ENCODE measurements at places on chromosomes 16 and 17.

DNA sequence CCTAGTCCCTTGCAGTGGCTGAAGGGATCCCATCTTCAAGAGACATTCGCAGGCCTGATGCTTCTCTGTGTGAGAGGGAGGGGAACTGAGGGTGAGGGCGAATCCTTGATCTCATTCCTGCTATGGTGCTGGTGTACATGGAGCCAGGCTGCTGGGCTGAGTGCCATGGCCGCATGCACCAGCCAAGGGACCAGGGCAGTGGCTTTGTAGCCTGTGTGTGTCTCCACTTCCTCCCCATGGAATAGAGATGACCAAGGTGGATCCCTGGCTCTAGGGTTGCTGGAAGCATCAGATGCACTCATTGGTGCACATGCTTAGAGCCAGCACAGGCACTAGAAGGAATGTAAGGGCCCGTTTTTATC is 195.0 kb downstream of the FOXL1 start:
- DNase-seq: no peak

- DNase-seq: peak; percentile 54
Observed at GRCh38 chr16:80023865-80024264, 423.3 kb upstream of the MAF start.

- no peak for DNase-seq
Observed at GRCh38 chr16:73434621-73435020, 386.7 kb upstream of the ZFHX3 start.

DNA sequence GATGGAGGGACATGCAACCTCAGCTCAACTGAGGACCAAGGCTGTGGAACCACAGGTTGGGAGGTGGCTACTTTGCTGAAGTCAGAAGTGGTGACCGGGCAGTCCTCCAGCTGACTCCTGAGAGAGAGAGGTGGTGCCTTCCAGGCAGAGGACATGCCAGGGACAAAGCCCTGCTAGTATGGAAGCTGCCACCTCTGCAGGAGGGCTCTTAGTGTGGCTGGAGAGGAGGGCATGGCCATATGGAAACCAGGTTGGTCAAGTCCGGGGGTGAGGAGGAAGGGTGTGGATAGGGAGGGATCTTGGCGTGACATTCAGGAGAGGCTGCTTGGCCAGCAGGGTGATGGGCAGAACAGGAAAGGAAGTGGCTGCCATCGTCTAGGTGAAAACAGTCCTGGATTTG is 5.7 kb downstream of the C16orf86 start:
- DNase-seq: no peak

DNA sequence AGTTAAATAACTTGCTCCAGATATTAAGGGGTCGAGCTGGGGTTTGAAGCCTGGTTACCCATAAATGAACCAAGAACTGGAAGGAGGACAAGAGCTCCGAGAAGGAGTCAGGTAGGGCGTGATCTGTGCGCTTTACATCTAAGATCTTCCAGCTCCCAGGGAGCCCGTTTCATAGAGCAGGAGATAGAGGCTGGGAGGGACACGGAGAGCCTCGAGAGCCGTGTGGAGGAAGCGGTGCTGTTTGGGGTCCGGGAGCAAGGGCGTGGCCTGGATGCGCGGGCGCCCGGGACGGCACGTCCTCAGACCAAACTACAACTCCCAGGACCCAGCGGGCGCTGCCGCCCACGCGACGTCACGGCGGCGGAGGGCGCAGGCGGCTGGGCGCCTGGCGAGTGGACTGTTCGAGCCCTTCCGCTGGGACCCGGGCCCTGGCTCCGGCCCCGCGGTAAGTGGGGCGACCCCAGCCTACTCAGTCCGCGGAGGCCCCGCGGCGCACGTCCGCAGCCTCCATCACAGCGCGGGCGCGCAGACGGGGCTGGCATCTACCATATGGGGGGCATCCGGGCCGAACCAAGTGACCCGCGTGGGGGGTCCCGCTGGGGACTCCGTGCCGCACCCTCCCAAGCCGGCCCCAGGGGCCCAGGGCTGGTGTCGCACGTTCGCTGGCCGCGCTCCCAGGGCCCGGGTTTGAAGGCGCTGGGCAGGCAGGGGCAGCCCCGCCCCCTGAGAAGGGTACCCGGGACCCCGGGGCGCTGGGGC is at the start of gene BCKDK:
Gene BCKDK, plus strand, starts transcription at position 352 of the 759 bp plus-strand sequence. CDS start 838 bp downstream, outside the sequence.
- no peak for DNase-seq

DNA sequence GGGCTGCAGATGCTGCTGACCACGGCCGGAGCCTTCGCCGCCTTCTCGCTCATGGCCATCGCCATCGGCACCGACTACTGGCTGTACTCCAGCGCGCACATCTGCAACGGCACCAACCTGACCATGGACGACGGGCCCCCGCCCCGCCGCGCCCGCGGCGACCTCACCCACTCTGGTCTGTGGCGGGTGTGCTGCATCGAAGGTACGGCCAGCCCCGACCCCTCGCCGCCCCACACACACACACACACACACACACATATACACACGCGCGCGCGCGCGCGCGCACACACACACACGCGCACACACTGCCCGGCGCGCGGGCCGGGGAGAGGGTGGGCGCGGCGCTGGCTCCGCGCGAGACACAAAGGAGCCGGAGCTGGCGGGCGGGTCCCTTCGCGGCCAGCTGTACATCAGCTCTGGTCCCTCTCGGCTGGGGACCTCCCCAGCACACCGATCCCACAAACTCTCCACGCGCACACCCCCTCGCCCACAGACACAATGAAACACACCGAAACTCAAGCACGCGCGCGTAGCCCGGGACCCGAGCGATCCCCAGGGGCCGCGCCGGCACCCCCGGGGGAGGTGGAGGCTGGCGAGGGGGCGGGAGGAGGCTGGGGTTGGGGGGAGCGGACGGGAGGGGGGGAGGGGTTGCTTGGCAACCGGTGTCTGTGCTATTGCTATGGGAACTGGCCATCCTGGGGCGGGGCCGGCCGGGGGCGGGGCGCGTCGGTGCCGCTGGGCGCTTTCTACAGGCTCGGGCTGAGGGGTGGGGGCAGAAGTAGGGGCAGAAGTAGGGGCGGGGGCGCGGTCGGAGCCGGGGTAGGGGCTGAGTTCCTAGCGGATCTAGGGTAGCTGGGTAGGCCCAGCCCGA is 658 bp downstream of the CACNG4 start:
- no peak for DNase-seq

- no peak for DNase-seq
Observed at GRCh38 chr17:65914784-65915342, 277.1 kb downstream of the CEP112 start.

DNA sequence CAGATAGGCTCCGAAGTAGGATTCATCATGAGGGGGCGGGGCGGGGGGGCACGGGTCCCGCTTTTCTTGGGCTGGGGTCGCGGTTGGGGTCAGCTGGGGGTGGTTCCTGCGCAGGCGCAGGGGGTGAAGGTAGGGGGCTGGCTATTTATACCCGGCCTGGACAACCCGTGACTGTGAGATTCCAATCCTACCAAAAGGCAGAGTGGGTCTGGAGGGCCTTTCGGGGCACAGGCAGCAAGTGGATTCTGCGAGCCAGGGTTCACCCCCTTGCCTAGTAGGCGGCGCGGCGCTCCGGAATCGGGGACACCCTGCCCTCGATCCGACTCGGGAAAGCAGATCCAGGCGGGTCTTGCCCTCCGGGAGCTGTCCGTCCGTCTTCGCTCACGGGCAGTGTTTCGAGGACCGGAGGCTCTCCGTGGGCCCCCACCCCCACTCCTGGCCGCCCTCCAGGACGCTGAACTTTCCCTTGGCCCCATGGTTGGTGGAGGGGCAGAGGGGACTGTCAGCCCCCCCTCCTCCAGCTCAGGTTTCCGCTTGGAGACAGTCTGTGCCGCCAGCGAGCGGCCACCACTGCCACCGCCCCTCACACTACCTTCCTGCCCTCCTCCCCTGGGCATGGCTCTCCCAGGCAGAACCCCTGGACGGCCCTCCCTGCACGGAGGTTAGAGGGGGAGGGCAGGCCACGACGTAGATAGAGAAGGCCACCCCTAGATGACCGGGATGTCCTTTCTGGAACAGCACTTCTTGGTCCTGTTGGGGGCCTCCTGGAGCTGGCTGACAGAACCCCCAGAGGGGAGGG is 634 bp downstream of the SLC2A4 start:
- no peak for DNase-seq

GRCh38 chr16:50282010-50282538 is 15.7 kb downstream of the ADCY7 start:
- DNase-seq: no peak

DNA sequence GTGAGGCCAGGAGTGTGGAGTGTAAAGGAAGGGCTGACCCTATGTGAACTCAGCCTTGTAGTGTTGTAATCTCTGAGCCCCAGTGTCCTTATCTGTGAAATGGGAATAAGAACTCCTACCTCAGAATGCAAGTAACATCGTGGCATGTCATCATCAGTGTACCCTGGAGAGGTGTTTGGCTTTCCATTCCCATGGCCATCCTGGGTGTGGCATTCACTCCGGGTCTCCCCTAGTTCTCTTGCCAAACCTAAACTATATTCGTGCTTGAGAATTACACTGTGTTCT is 1.9 kb downstream of the NXPH3 start:
- DNase-seq: no peak

- no peak for DNase-seq
Observed at GRCh38 chr16:49858200-49859124, 2.5 kb upstream of the ZNF423 start.

DNA sequence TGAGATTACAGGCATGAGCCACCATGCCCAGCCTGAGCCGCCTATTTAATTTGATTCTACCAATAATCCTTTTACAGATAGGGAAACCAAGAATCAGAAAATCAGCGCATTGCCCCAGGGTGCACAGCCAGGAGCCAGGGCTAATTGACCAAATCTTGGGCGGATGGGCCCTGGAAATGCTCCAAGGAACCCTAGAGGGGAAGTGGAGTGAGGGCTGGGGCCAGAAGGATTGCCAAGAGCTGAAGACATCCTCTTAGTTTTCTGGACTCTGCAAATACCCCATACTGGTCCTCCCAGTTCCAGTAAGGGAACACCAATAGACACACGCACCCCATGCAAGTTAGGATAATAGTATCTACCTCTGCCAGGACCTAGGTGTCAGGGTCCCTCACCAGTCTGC is 3.8 kb downstream of the FHOD1 start:
- no peak for DNase-seq

DNA sequence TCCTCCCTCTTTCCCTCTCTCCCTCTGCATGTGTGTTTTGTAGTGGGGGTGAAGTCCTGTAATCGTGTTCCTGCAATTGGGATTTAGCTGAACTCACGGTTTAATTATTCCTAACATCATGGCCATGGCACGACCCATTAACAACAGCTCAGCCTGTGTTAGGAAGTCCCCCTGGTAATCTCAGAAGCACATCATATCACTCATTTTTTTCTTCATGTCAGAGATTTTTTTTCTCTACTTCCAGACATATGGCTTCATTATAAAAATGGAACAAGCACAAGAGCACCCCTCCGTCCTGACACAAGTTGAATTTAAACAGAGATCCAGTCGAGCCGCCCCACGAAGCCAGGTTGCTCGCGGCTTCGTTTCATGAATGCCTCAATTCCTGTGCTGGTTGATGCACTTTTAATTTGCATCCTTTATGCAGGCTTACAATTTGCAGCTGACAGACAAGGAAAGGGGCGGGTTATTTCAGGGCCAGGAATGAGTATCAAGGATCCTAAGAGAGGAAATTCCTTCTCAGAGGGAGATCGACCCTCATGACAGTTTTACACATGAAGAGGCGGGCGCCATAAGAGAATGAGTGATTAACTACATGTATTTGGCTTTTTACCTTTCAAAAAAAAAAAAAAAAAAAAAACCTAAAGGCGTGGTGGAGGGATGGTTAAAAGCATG is 192.9 kb downstream of the MAF start:
- DNase-seq: no peak

Measured in smooth muscle cell of the brain vasculature (primary cell).